ENCODE measurements at places on chromosomes 4 and X. TPM values are rescaled to one million over a fixed set of nuclear protein-coding genes. Genes with fewer than 3 reads are reported as not detected.

- no peak for DNase-seq
Measured at GRCh38 chr4:124415146-124415545, 297.4 kb downstream of the ANKRD50 start.

GRCh38 chrX:67780694-67781109 lies 236.9 kb downstream of the AR start:
- DNase-seq = peak; percentile 24

GRCh38 chr4:120524237-120524636 lies 398.3 kb downstream of the PRDM5 start:
- DNase-seq = no peak

Gene SRPX2
- polyA plus RNA-seq = 12.7 TPM

Gene RBM3
- 352 TPM for polyA plus RNA-seq
